ENCODE measurements at places on chromosomes 1 and 21. TPM values are rescaled to one million over a fixed set of nuclear protein-coding genes. Genes with fewer than 3 reads are reported as not detected.

- no peaks in the 10 kb centered on the region for H3K36me3 ChIP-seq
- H3K4me3 ChIP-seq, result no peak overlapping the region
- DNase-seq, result no peak
Measured at GRCh38 chr1:31102501-31102950, 37.0 kb upstream of the PUM1 start.

DNA sequence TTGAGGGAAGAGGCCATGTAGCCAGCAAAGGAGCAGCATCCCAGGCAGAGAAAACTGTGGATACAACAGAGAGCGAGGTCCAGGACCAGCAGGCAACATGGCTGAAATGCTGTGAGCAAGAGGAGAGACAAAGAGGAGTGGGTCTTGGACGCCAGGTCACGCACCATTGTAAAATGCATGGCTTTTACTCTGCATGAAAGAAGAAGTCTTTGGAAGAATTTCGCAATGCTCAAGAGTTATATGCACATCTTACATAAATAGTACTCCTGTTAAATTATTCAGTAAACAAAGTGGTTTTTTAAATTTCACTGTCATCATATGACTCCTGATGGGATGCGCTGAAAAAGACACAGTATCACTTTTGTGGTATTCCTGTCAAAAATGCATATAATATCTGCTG is 3.5 kb downstream of the CD244 start:
- no peak for DNase-seq
- H3K27ac ChIP-seq, result no peak overlapping the region
- H3K4me3 ChIP-seq, result peak overlapping the region; percentile 87
- H3K36me3 ChIP-seq, result peaks cover 12% of the 10 kb centered on the region
- no peaks in the 10 kb centered on the region for H3K27me3 ChIP-seq

PROK1 gene
- total RNA-seq, result 0.21 TPM

DNA sequence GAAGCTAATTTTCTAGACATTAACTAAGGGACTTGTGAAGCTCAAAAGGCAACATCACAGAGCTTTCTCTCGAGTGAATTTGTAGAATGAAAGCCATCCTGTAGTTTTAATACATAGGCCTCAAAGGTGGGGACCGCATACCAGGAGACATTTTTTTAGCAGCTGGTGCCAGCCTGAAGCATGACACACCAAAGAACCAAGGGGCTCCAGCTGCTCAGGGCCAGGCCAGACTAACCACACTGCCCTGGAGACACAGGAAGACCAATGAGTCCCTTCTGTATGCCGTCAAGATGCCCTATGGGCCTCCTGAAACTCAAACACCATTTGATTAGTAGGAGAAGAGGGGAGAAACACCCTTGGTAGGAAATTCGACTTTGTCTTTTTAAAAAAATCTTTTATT is 113.9 kb upstream of the CACNA1E start:
- peaks cover 10% of the 10 kb centered on the region for H3K27me3 ChIP-seq
- no peak overlapping the region for H3K4me3 ChIP-seq
- DNase-seq, result no peak
- no peak overlapping the region for H3K27ac ChIP-seq
- H3K36me3 ChIP-seq, result peaks cover 6% of the 10 kb centered on the region
- no peaks in the 10 kb centered on the region for H3K4me1 ChIP-seq

PKLR gene
- total RNA-seq, result not detected

- H3K4me3 ChIP-seq, result no peak overlapping the region
- H3K27me3 ChIP-seq, result no peaks in the 10 kb centered on the region
- no peaks in the 10 kb centered on the region for H3K4me1 ChIP-seq
Measured at GRCh38 chr1:16458831-16459230, 18.3 kb downstream of the NECAP2 start.

DIO1 gene
- total RNA-seq, result not detected

GRCh38 chr1:166999500-167000055 is 10.5 kb downstream of the MAEL start:
- H3K4me1 ChIP-seq, result no peaks in the 10 kb centered on the region
- H3K27ac ChIP-seq, result no peak overlapping the region
- peaks cover 17% of the 10 kb centered on the region for H3K27me3 ChIP-seq
- H3K36me3 ChIP-seq, result no peaks in the 10 kb centered on the region
- DNase-seq, result no peak

DNA sequence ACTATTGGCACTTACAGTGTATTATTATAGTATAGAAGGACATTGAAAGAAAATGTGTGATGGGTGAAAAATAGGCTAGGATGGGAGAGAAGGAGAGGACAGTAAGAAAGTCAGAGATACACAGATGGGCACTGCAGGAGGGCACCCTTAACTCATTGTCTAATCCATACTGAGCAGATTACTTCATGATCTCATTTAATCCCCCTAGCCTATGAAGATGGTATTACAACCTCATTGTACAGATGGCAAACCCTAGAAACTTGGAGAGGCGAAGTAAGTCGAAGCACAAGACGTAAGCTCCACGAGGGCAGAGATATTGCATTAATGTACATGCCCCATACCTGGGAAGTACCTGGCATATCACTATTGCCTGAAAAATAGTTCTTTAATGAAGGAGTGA is 346.9 kb upstream of the DAB1 start:
- peaks cover 9% of the 10 kb centered on the region for H3K27me3 ChIP-seq
- no peak overlapping the region for H3K27ac ChIP-seq
- H3K36me3 ChIP-seq, result no peaks in the 10 kb centered on the region
